RKO (cell line): ENCODE measurements at places on chromosomes 13 and 19.

DNA sequence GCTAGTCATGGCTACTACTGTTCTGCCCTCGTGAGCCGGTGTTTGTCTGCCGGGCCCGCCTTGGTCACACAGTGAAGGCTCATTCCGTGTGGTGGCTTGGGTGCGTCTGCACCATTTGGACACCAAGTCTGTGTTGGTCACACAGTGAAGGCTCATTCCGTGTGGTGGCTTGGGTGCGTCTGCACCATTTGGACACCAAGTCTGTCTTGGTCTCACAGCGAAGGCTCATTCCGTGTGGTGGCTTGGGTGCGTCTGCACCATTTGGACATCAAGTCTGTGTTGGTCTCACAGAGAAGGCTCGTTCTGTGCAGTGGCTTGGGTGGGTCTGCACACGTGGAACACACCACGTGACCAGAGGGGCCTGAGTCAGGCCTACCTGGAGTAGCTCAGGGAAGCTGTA is 29.0 kb upstream of the DCUN1D2 start:
- no peak for DNase-seq

- DNase-seq: no peak
These were observed 16.0 kb downstream of the CSNK1G2 start for GRCh38 chr19:1956868-1957492.

GRCh38 chr19:5545984-5546383 is 21.8 kb downstream of the TINCR start:
- DNase-seq: no peak

- no peak for DNase-seq
These were observed 135.5 kb downstream of the KLF5 start for GRCh38 chr13:73194310-73194709.

GRCh38 chr13:23477101-23477500 is 43.6 kb upstream of the SACS start:
- DNase-seq: no peak

DNA sequence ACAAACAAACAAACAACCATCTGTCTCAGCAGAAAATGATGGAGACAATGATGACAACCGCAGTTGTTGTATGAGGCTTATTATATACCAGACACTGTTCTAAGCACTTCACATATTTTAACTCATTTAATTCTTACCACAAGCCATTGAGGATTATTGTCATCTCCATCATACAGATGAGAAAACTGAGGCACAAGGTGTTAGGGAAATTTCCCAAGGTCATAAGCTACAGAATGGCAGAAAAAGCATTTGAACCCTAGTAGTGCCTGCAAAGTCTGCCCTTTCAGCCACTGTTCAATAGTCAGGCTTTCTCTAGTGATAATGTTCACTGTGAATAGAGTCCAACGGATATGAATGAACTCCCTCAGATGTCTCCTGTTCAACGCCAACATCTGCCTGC is 60.1 kb downstream of the GPALPP1 start:
- no peak for DNase-seq

GRCh38 chr19:44303976-44304568 is 753 bp downstream of the ZNF235 start:
- DNase-seq: peak; percentile 67

DNA sequence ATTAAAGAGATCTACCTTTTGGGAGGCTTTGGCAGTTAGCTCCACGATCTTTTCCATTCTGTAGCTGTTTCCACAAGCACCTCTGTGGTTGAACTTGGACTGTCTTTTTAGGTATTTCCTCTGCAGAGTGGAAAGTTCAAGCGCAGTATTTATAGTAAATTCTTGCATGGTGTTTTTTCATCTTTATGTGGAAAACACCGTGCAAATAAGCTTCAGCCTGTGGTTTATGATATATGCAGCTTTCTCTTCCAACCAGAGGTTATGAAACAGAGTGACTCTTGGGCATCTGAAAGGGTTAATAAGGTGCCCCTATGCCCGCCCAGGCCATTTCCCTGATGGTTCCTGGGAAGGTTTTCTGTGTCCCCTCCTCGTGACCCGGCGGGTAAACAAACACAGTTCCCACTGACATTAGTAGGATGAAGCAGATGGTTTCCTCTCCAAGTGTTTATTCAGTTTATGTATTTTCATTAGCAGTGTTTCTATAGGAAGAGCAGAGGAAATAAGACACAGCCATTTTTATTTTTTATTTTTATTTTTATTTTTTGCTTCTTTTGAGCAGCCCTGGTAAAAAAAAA is 39.7 kb upstream of the RNF113B start:
- no peak for DNase-seq

DNA sequence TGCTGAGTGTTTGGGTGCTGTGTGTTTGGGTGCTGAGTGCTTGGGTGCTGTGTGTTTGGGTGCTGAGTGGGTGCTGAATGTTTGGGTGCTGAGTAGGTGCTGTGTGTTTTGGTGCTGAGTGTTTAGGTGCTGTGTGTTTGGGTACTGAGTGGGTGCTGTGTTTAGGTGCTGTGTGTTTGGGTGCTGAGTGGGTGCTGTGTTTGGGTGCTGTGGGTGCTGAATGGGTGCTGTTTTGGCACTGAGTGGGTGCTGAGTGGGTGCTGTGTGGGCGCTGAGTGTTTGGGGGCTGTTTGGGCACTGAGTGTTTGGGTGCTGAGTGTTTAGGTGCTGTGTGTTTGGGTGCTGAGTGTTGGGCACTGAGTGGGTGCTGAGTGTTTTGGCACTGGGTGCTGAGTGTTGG is 48.5 kb upstream of the F7 start:
- DNase-seq: no peak

DNA sequence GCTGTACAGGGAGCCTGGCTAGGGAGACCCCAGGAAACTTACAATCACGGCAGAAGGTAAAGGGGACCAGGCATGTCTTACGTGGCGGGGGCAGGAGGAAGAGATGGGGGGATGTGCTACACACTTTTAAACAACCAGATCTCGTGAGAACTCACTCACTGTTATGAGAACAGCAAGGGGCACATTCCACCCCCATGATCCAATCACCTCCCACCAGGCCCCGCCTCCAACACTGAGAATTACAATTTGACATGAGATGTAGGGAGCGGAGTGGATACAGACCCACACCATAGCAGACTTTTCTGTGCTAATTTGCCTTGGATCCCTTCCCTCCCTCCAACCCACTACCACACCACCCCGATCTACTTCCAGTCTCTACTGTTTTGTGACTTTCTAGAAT is 106.7 kb upstream of the PEG3 start:
- DNase-seq: no peak

DNA sequence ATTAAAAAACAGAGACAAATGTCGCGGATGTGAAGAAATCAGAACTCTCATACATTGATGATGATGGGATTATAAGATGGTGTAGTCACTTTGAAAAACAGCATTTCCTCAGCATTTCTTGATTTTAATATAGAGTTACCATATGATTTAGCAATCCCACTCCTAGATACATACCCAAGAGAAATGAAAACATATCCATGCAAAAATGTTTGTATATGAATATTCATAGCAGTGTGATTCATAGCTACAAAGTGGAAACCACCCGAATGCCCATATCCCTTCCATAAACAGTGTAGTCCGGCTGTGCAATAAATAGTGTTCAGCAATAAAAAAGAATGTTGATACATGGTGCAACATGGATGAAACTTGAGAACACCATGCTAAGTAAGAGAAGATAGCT is 44.6 kb downstream of the DPY19L3 start:
- DNase-seq: no peak

GRCh38 chr13:31385540-31385939 is 185.8 kb downstream of the B3GLCT start:
- DNase-seq: no peak

GRCh38 chr13:41467425-41467945 is 10.1 kb downstream of the RGCC start:
- DNase-seq: no peak

DNA sequence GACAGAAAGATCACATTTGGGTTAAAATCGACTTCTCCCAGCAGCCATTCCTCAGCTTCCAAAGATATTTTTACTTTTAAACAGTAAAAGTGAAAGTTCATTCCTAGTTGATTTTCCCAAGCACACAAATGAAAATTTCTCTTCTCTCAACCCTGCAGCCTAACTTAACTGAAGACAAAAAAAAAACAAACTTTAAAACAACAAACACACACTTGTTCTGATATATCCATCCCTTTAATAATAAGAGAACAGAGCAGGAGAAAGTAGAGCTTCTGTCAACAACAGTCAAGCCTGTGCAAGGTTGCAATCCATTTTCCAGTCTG is 72.9 kb downstream of the STK24 start:
- DNase-seq: no peak
